ENCODE measurements at places on chromosomes 5 and 9.

DNA sequence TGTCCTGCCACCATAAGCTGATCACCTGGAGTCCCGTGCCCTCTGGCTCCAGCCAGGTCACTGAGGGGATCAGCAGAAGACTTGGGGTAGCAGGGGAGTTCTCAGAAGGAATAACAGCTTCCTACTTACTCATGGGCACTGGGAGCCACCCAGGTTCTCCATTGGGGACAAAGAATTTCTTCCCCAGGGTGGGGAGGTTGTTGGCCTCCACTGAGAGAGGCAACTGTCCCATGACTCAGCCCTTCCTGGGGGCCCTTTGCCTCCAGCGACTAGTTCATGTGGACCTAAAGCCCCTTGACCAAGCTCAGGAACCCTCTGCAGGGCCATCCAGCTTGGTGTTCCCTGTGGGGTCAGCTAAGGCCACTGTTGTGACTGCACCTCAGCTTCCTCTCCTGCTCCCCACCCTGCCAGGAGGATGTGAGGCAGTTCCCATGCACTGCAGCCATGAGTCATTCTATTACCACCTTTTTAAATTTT lies 175.0 kb downstream of the AUH start:
- DNase-seq, result no peak

DNA sequence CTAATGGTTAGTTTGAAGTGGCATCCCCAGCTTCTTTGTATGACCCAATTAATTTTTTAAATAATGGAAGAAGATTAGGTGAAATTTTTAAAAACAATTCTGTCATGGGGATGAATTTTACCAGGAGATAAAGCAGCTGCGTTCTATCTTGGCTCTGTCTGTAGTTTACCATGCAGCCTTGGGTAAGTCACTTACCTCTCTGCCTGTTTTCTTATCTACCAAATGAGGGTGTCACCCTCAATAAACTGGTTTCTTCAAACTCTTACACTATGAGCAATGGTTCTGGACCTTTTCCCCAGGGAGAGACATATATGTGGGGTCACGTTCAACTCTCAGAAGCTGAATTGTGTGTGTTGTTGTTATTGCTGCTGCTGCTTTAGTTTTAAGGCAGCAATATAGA lies 71.7 kb downstream of the TEX10 start:
- DNase-seq, result no peak

- DNase-seq, result no peak
Observed at GRCh38 chr9:69579760-69580581, 92.2 kb downstream of the APBA1 start.

DNA sequence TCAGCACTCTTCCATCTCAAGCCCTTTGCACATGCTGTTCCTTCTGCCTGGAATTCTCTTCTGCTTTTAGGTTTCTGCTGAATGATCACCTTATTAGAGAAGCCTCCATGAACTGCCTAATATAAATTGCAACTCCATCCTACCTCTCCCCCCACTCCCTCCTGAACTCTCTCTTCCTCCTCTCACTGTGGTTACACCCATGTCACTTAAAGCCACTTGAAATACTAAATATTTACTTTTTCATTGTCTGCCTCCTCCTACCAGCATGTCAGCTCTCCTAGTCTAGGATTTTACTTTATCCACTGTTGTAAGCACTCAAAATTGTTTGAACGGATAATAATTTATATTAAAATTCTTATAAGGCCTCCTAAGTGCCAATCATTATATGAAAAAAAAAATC lies 43.8 kb downstream of the ACTL7B start:
- DNase-seq, result no peak

DNA sequence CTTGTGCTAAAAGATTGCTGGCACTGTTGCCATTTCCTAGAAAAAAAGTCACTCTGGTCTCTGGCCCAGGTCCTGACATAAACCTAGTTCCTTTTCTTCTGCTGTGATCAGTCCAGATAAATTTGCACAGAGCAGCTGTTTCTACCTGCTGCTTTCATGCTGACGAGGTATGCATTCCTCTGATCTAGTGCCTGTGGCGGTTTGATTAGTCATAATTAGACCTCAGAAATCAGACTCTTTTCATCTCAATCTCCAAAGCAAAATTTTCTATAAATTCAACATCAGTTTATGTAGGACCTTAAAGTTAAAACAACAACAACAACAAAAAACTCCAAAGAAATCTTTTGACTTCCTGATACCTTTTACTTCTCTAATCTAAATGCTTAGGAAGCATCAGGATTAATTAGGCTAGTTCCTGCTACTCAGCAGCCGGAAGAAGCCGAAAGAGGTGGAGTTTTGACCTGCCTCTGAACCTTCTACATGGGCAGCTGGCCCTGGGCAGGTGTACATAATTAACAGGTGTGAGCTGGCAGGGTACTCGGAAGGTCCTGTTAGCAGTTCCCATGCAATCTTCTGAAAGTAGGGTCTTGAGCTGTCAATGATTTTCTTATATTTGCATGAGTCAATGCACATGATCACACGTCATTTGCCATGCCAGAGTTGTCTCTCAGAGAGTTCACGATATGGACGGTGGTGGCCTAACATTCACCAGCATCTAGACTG lies 83.3 kb upstream of the CCDC112 start:
- DNase-seq, result no peak

GRCh38 chr5:92644266-92644886 lies 936.6 kb downstream of the NR2F1-AS1 start:
- no peak for DNase-seq

DNA sequence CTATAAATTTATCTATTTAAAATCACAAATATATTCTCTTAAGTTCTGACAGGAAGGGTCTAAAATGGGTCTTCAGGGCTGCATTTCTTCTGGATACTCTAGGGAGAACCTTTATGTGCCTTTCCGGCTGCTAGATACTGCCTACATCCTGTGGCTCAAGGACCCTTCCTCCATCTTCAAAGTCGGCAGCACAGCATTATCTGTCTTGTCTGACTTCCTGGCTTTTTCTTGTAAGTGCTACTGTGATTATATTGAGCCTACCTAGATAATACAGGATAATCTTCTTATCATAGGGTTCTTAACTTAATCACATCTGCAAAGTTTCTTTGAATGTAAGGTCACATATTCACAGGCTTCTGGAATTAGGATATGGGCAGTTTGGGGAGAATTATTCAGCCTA lies 943.8 kb upstream of the TYRP1 start:
- no peak for DNase-seq

DNA sequence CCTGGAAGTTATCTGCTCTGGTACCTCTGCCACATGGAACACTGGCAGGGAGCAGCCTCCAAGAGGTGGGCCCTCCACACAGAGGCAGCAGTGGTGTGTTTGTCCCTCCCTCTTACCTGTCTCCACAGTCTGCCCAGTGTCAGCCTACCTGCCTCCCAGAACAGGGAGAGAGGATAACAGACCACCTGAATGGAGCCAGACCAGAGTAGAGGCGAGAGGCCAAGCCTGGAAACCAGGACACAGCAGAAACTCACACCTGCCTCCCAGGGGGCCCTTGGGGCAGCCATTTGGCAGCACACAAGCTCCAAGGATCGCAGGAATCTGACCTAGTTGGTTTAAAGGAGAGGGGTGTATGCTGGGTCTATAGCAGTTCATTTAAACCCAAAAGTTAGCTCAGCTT lies 100.2 kb upstream of the ZNF366 start:
- no peak for DNase-seq

DNA sequence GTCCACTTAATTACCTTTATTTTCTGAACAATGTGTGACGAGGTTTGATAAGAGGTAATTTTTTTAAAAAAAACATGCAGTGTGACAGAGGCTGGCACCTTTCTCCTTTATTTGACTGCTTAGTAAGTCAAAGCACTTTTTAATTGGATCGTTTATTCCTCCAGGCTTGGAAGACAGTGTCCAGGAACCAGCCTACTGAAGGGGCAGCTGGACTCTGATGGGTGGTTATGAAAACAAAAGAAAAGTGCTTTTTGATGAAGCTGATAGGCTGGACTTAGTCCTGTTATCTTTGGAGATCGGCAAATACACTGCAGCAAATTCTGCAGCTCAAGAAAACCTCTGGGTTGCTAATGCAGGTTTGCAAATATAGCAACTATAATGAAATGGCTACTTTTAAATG lies 141.7 kb downstream of the DCP2 start:
- no peak for DNase-seq

DNA sequence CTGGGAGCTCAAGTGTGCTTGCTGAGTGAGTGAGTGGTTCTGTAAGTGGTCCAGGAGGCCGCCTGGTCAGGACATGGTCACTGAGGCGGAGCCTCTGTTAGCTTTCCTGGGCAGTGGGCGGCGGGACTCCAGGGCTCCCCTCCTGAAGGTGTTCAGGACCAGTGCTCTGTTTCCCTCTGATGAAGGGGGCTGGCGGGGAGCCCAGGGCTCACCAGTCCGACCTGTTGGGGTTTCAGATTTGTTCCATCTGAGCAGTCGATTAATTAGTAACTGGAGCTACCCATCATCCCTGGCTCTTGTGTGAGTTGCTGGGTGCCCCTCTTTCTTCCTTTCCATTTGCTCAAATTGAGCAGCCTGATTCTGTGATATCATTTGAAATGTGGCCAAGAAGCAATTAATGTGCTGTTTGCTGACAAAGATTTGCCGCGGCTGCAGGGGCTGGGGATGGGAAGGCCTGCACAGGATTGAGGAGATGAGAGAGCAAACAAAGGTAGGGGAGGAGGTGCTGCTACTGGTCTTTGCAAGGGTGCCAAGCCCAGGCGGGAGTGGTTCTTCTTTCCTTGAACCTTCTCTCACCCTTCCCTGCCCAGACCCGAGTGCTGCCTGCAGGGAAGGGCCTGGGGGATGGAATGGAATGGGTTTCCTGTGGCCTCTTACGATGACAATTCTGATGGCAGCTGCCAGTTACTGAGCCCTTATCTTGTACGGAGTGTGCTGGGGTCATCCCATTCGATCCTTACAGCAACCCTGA lies 92.8 kb upstream of the PITX1 start:
- DNase-seq, result no peak

DNA sequence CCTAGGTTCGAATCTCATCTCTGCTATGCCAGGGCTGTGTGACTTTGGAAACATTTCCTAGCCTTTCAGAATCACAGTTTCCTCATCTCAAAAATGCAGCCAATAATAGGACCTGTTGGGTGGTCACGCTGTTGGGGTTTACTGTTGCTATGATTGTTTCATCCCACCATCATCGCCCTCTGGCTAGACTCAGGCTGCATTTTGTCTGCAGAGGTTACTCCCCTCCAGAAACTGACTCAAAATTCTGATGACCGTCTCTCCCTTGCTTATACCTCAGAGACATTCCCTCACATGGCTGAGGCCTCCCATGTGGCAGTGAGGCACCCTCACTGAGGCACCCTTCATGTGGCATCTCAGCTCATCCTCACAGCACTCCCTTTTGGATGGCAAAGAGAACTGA lies 61.6 kb downstream of the COL27A1 start:
- DNase-seq, result no peak

Measured in hematopoietic multipotent progenitor cell (in vitro differentiated cells).